ENCODE measurements at places on chromosomes 16 and 17. TPM values are rescaled to one million over a fixed set of nuclear protein-coding genes. Genes with fewer than 3 reads are reported as not detected.

DNA sequence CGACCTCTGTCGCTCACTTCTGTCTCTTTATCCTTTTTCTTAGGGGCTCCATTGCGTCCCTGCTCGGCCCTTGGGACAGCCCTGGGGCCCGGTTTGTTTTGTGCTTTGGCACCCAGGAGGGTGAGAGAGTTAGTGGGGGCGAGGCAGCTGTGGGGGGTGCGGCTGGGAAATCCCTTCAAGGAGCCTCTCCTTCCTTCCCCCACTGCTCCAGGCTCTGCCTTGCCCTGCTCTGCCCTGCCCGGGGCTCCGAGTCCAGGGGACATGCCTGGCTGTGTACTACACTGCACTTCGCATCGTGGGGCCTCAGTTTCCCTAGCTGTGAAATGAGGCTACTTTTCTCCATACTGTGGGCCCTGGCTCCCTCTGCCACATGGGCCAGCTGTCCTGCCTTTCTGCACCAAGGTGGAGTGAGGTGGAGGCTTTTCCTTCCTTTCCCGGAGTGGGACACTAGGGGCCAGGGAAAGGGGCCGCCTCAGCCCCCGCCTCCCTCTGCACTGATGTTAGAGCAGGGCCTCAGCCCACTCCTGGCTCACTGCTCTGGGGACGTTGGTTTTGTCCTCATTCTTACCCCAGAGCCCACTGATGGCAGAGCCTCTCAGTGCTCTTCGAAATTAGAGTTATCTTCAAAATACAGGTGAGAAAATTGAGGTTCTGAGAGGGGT lies 980 bp downstream of the LLGL1 start:
- no peak for DNase-seq

- DNase-seq = no peak
Measured at GRCh38 chr17:41457676-41458075, 9.5 kb downstream of the KRT32 start.

DNA sequence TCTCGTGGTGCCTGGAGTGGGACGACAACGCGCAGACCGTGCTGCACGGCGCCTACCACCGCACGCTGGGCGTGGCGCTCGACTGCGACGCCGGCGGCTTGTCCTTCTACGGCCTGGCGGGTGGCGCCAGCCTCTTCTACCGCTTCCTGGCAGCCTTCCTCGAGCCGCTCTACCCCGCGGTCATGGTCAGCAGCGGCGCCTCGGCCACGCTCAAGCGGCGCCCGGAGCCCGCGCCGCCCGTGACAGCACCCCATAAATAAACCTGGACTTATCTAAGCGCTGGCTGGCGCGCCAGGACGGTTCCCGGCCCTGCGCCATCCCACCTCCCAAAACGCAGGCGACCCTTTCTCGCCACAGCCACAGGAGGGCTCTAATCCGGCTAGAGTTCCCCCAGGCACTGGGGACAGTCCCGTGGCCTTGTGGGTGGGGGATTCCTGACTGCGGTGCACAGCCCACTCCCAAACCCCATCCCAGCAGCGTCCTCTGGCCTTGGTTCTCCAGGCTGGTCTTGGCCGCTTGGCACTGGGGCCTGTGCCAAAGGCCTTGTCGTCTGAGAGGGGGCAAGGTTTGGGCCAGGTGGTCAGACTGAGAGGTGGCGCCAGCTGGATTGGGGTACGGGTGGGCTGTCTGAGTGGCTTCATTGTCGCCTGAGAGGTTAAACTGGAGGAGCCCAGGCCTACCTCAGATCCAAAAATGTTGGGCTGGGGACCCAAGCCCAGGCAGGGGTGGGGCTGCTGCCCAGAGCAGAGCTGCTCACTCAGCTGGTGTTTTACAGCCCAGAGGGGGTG lies 10.1 kb upstream of the SLC16A5 start:
- DNase-seq = no peak

DNA sequence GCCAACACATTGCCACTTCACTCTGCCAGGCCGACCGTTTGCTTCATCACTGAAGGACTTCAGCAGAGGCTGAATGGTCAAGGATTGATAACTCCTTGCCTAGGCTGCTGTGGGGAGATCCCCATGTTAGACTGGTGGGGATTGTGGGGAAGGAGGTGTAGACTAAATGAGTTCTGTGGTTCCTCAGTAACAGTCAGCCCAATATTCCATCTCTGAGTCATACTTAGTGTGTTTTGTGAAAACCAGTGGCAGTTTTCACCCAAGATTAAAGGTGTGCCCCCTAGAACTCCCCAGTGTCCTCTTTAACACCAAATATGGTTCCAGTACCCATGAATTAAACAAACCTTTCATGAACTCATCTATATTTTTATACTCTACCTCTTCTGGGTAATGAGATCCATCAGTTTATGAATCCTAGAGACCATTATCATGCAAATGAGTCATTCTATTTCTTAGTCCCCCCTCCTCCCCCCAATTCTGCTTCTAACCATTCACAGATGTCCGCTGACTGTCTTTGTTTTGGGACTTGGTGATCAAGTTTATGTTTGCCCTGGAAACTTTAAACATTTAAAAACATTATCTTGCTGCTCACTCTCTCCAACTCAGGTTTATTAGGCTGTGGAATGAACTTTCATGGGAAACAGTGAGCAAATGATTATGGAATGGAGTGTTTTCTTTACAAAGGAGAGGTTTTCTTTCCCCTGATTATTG lies 66.8 kb upstream of the GAS7 start:
- DNase-seq = no peak

GRCh38 chr17:76179496-76180467 lies 38.7 kb upstream of the FOXJ1 start:
- no peak for DNase-seq

GRCh38 chr17:78986649-78987328 lies 7.1 kb upstream of the LGALS3BP start:
- DNase-seq = peak; percentile 32

DNA sequence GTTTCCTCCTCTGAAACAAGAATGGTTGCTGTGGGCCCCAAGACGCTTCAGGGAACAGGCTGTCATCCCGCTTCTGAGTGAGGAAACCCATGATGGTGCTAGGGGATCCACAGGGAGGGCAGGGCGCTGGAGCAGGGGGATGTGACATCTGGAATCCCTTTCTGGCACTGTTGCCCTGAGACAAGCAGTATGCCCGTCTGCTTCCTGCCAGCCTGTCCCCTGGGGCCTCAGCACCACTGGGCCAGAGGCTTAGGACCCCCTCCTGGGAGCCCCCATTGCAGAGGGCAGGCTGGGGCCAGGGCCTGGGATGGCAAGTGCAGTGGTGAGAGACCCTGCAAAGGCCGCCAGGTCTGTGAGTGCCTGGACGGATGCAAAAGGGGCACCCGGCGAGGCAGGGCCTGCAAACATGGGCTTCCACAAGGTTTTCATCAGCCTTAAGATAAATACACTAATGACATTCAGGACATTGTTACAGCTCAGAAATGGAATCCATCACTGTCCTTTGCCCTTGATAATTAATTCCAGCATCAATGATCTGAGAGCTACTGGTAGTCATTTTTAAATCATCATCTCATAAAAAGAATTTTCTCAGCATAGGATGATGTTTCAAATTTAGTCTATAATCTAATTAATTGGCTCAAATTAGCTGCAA lies 51.6 kb downstream of the PRMT7 start:
- no peak for DNase-seq

DNA sequence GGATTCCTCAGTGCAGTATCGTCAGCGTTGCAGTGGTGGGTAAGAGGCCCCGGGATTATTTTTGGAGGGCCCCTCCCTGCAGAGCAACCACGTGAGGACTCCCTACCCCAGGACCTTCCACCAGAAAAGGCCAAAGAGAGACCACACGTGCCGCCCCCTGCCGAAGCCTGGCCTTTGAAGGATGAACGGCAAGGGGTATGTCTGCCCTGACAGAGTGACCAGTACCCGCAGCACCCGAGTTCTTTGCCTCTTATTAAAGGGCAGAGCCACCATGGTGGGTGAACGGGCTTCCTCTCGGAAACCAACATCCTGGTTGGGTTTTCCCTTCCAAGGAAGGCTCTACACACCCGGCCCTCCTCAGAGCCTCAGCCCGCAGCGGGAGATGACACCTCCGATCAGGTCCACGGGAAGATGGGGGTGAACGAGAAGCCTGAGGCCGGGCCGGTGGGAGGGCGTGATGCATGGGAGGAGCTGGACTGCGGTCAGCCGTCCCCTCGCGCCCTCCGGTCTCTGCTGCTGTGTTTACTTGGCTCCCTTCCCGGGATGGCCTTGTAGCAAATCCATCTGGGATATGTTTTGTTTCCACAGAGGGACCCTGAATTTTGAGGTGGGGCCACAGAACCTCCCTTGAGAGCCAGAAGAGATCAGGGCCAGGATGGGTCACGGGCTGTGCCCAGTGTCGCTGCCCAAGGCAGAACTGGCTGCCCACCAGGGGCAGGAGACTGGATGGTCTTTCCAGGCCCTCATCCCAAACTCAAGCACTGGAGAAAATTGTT lies 49.1 kb downstream of the TBC1D16 start:
- no peak for DNase-seq

- DNase-seq = no peak
Measured at GRCh38 chr17:65226227-65226626, 89.1 kb downstream of the RGS9 start.

- no peak for DNase-seq
Measured at GRCh38 chr17:71284032-71284755, 836.6 kb upstream of the SOX9 start.

DNA sequence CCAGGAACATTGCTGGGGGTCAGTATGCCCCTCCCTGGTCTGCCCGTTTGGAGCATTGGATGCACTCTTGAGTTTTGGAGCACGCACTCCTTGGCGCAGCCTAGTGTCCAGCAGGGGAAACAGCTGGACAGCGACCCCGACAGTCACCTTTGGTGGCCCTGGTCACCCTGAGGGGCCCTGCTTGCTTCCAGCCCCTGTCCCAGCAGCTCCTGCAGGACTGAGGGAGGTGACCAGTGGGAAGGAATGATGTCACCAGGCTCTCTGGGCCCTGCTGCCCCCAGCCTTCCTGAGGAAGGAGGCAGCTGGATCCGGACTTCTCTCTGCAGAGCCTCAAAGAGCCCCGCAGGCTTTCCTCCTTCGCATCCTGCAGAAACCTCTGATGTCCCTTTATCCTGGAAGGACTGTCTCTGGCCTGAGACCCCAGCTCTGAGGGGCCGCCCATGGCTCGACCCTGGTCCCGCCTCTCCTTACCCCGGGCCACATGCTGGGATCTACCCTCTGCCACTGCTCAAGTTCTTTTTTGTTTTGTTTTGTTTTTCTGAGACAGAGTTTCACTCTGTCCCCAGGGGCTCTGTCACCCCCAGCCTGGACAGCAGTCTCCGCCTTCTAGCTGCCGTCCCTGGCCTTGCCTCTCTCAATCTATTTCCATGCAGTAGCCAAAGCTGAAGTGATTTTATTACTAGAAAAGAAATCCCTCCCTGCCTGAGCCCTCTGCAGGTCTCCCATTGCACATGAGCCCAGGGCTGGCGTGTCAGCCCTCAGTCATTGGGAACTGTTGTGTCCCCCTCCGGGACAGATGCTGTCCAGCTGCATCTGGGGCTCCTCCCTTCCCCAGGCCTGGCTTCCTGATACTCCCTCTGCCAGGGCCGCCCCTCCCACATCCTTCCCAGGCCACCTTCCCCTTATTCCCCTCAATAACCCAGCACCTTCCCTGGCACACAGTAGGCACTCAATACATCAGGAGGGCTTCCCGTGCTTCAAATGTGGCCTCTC lies 11.6 kb downstream of the ZSCAN10 start:
- peak; percentile 78 for DNase-seq

DNA sequence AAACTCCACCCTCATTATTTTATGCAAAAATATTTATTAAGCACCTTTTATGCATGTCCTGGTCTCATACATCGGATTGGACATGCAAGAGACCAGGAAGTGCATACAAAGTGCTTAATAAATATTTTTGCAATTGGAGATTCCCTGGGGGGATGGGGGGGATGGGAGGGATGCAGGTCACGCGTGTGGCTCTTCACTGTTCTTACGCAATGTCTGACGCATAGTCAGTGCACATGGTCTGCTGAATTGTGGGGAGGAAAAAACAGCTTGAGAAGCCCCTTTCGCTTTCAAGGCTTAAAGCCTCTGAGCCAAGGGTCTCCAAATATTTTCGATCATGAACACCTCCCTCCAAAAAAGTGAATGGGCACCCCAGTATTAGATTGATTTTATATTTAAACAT lies 96.7 kb upstream of the XYLT1 start:
- no peak for DNase-seq

GRCh38 chr16:12538667-12539091 lies 265.0 kb downstream of the CPPED1 start:
- DNase-seq = no peak

DNA sequence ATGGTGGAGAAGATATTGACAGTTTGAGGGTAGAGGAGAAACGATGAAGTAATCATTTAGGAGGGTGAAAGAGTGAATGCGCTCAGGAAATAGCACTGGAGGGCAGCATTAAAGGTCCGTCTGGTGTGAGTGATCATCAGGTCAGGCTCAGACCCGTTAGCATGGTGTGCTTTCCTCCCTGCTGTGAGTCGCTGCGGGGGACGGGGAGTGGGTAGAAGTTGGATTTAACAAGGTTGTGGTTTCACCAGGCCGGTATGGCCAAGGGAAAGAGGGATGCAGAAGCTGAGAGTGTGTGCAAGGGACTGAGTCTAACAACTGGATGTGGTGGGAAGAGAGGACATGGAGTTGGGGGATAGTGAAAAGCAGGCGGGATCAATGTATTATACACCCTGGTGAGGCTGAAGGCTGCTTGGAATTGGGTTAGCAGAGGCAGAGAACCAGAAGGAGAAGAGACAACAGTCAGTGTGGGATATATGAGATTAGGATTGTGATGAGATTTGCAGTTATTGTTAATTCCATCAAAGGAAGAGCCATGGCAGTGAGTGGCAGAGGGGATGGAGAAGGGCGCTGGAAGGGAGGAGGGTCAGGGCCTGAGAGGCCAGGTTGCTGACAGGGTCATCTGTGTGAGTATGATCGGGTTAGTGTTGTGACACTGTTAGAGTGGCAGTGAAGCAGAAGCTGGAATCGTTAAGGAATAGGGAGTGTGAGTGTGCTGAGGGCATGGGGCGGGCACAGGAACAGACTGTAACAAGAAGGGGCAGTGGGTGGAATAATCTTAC lies 59.0 kb upstream of the TBX2 start:
- no peak for DNase-seq

DNA sequence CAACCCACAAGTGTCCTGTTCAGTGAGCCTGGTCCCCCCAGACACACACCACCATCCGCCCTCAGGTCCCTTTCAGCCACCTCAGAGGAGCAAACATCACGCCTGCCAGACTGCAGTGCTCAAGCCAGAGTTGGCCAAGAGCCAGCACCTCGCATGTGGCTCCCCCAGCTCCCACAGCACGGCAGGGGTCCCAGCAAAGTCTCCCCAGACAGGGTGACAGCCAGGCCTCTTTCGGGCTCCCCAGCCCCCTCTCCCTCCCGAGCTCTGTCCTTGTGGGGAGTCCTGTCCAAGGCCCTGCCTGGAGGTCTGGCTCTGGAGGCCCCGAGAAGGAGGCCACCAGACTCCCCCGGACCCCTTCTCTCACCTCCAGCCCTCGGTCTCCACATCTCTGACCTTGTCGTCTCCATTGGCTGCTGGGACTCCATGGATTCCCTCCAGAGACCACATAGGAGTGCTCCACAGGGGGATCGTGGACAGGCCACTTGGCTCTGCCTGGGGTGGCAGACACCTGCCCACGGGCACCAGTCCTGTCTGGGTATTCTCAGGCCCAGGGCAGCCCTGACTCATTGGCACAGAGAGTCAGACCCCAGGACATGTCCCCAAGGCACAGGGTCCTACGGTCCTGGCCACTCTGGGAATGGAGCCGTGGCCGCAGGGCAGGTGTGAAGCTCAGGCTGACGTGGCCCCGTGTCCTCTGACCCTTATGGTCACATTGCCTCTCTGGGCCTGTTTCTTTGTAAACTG lies 1.8 kb upstream of the MYADML2 start:
- DNase-seq = no peak

Gene C16orf96
- not detected for total RNA-seq

Gene ABCC11
- total RNA-seq = not detected

Gene CLEC19A
- total RNA-seq = not detected

Gene COL1A1
- 0.26 TPM for total RNA-seq

Measured in pulmonary artery endothelial cell (primary cell).